Stimulated activated CD4-positive, alpha-beta T cell treated with anti-CD3 and anti-CD28 coated beads, Interleukin-1b, Interleukin-23, amount 100 ng/mL, for 1 hour (primary cell): ENCODE measurements at places on chromosomes 6 and 20.

GRCh38 chr6:121205569-121205968, 128.7 kb downstream of the TBC1D32 start:
- DNase-seq = no peak

- no peak for DNase-seq
Measured at GRCh38 chr20:38293491-38294065, 10.4 kb upstream of the BPI start.

DNA sequence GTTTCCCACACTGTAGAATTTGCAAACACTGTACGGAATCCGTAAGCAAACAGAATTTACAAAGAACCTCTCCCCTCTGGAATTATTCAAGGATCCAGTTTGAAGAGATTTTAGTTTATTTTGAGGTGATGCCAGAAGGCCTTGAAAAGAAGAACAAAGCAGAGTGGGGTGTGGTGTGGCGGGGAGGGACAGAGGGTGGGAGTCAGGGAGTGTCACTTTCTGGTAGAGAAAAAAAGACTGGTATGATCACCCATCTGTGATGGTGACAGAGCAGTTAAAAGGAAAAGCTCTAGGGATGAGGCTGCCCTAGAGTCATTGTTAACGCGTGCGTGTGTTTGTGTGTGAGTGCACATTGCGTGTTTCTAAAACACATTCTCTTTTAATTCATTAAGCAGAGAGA, 97.0 kb upstream of the F13A1 start:
- DNase-seq = no peak

GRCh38 chr6:20866036-20866435, 331.8 kb downstream of the CDKAL1 start:
- no peak for DNase-seq

DNA sequence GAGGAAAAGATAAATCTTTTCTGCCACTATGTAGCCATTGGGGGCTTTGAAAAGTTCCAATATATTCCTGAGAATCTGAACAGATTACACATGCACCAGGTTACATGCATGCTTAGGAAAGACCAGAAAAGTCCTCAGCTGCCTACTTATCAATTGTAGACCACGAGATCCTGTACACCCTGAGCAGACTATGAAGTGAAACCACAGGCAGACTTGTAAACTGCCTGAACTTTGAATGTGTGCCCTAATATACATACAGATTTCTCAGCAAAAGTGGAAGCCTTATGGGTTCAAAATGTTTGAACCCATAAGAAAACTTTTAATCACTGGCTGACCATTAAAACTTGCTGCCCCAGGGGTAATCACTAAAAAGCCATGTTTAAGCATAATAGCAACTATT, 273.5 kb upstream of the RUNX2 start:
- DNase-seq = no peak

- no peak for DNase-seq
Measured at GRCh38 chr6:161543684-161544309, 269.9 kb upstream of the AGPAT4 start.

- DNase-seq = no peak
Measured at GRCh38 chr20:60540591-60540990, 582.4 kb downstream of the CDH26 start.

DNA sequence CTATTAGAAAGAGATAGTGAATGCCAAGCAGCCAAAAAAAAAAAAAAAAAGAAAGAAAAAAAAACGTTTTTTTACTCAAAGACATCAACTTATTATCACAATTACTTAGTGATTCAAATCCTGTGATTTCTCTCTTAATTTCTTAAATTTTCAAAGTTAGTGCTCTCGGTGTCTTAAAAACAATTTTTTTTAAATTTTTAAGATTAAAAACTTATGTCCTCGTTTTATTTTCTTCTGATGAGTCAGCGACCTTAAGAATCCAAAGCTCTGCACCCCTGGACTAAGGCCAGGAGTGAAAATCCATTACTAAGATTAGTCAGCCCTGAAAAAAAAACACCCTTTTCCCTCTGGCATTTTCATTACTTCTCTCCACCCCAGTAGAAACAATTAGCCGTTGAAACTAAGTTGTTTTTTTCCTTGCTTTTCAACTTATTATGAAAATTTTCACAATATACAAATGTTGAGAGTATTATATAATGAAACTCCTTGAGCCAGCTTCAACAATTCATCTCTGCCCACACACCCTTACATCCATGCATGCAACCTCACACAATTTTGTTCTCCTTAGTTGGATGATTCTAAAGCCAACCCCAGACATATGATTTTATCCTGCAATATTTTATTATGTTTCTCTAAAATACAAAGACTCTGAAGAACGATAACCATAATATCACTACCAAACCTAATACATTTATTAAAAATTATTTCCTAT, 85.6 kb upstream of the CARMIL1 start:
- DNase-seq = no peak

- DNase-seq = no peak
Measured at GRCh38 chr6:138264372-138264880, 46.1 kb upstream of the PBOV1 start.

GRCh38 chr6:154474648-154475428, 35.6 kb downstream of the CNKSR3 start:
- DNase-seq = no peak

- no peak for DNase-seq
Measured at GRCh38 chr20:56933331-56933698, 304.2 kb downstream of the TFAP2C start.

- DNase-seq = no peak
Measured at GRCh38 chr6:108476376-108476775, 84.3 kb upstream of the FOXO3 start.

DNA sequence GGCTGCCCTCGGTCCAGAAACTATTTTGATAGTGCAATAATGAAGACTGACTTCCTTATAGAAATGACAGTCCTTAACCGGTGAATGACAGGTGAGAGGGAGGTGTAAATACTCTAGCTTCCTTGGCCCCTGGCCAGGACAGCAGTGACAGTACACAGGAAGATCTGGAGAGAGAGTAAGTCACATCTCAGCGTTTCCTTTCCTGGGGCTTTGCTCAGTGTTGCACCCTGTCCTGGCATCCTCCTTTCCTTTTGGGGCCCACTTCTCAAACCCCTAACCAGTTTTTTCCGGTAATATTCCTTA, 336.9 kb downstream of the CD83 start:
- DNase-seq = no peak

DNA sequence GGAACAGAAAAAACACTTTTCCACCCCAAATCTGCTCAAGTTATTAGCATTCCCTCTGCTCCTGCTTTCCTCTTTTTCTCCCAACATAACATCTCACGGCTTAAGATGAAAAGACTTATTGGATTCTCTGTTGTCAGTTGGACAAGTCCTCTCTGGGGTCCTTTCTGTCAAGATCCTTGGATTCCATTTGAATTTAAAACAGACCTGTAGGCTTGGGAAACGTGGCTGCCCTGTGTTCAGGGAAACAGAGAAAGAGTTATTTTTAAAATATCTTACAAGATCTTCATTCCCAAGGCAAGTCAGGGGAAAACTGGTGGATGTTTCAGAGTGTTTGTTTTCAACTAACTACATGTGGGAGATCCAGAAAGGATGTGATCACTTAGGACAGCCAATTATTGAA, 322.9 kb downstream of the SAMD5 start:
- no peak for DNase-seq

- no peak for DNase-seq
Measured at GRCh38 chr6:99151634-99152346, 197.7 kb downstream of the FAXC start.

DNA sequence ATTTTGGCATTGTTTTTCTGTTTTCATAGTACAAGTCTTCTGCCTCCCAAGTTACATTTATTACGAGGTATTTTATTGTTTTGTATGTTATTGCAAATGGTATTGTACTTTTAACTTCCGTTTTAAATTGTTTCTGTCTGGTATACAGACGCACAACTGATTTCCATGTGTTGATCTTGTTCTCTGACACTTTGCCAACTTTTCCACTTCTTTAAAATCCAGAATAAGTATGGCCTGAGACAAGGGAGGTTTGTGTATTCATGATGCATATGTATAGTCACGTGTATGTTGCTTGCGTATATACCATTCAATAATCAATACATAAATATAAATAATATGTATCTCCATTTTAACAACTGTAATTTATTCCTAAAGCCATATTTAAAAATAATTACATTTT, 41.2 kb downstream of the THBS2 start:
- DNase-seq = no peak

DNA sequence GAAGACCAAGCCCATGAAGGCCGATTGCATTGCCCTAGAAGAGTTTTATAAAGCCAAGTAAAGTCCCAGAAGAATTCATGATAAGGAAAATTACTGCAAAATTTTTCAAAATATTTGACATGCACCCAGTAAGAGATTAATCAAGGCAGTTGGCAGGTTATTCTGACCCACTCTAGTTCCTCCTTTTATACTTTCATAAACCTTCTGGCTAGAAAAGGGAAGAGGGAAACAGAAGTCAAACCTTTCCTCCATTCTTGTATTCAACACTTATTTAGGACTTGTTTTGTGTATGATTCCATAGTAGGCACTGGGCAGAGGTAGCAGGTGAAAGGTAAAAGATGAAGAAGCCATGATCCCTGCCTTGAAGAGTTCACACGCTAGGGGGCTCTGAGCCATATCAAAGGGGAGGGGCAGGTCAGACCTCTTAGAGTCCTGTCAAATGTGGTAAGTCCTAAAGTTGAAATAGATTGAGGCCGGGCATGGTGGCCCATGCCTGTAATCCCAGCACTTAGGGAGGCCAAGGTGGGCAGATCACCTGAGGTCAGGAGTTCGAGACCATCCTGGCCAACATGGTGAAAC, 85.4 kb downstream of the NDUFAF5 start:
- DNase-seq = no peak

GRCh38 chr6:97110149-97110548, 172.9 kb downstream of the MMS22L start:
- DNase-seq = no peak
